ENCODE measurements at places on chromosomes 3 and 15.

GRCh38 chr15:27196691-27197090, 225.7 kb downstream of the GABRG3 start:
- no peak for DNase-seq

GRCh38 chr3:30644615-30645014, 38.2 kb downstream of the TGFBR2 start:
- no peak for DNase-seq

DNA sequence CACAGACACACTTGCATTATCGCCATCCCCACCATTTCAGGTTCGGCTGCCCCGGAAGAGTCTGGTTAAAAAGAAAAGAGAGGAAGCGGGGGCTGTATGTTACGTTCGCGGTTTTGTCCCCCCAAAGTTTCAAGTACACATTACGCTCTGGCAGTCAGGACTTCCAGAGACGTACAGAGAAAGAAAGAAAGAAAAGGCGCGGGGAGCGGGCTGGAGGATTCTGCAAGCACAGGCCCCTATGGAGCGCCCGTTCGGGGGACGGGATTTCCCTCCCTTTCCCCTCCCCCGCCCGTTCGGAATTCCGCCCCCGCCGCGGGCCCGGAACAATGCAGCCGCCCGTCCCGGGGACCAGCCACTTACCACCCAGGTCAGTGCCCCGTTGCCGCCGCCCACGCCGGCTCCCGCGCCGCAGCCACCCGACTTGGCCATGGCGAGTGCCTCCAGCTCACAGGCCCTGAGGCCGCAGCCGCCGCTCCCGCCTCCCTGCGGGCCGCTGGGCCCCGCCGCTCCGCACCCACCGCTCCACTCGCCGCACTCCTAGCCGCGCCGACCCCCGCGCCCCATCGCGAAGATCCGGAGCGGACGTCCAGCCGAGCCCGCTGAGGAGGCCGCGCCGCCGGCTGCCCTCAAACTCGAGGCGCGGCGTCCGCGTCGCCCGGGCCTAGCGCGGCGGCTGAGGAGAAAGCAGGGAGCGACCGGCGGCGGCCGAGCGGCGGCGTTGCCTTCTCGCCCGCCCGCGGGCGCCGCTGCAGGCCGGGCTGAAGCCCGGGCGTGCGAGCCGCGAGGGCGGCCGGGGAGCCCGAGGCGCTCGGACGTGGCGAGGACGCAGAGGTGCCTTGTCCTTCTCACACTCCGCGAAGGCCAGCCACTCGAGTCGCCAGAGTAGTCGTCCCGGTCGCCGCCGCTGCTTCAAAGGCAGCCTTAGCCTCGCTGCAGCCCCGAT, 567 bp downstream of the TOP2B start:
- peak; percentile 6 for DNase-seq

- DNase-seq, result no peak
Observed at GRCh38 chr15:41331833-41332193, 578 bp downstream of the OIP5 start.

- no peak for DNase-seq
Observed at GRCh38 chr3:19543212-19543841, 390.7 kb downstream of the EFHB start.

GRCh38 chr3:54580453-54580852, 347.4 kb downstream of the LRTM1 start:
- DNase-seq, result no peak

DNA sequence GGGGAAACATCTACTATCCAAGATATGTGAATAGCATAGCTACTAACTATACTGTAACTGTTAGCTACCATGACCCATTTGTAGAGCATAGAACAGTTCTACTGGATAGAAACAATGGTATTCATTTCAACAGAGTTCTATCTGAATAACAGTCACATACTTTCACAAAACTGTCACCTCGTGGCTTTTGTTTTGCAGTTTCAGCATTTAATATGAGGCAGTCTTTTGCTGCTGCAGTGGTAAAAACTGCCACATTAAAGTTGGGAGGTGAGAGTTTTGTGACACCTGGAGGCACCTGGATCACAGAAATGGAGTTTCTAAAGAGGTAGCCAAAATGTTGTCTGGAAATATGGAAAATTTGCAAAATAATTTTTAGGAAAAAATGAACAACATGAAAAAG, 578.0 kb downstream of the UNC13C start:
- no peak for DNase-seq

DNA sequence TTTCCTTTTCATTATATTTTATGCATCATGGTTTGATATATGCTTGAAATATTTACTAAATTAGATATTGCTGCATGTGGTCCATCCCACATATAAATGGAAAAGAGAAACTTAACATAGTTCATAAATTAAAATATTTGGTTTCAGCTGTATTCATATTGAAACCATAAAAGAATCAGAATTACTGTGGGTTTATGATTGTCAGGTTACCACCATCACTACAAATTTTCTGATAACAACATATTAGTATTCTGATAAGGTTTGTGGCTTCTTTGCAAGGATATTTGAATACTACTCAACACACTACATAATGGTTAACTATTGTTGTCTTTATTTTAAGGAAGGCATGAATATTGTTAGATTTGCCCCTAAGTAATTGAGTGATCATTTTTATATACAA, 235.5 kb downstream of the UBE2E2 start:
- no peak for DNase-seq

GRCh38 chr3:24388611-24389010, 106.0 kb downstream of the THRB start:
- DNase-seq, result no peak

DNA sequence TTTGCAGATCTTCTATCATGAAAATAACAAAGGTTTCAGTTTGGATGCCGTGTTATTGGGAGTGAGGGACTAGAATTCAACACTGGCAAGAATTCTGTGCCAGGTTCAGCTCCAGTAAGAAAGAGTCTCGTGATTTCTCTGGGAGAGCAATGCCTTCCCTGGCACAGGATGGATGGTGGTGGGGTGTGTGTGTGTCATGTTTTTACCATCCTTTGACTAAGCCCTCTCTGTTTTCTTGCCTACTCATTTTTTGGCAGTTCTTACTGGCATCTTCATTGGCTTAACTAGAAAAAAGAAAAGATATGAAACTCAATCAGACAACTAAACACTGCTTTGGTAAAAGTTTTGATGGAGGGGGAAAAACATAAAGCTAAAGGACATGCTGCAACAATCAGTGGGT, 86.6 kb downstream of the FMN1 start:
- DNase-seq, result no peak

DNA sequence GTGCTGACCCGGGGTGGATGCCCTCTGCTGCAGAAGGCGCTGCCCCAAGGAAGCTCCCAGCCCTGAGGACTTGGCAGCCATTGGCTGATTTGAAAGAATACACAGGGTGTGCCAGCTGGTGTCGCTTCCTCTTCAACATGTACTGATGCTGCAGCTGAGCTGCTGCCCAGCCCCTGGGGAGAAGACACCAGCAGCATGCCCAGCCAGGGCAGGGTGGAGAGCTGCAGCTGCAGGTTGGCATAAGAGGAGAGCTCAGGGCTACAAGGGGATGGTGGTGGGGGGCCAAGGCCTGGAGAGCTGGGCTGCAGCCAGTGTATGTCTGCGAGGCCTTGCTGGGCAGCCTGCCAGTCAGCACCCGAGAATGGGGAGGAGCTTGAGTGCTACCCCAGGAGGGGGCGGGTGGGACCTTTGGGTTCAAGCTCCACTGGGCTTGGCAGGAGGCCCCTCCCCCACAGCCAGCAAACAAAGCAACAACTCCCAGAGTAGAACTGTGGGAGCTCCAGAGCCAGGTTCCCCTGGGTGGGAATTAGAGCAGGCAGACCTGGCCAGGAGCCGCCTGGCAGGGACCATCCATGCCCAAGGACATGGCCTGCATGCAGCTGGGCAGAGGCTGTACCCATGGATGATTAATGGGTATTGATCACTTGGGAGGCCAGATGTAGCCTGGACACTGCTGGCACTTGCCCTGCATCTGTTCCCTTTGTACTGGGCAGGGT, 9.2 kb upstream of the SEMA4B start:
- no peak for DNase-seq

GRCh38 chr15:64842986-64843561, 1.4 kb downstream of the PLEKHO2 start:
- DNase-seq, result no peak

DNA sequence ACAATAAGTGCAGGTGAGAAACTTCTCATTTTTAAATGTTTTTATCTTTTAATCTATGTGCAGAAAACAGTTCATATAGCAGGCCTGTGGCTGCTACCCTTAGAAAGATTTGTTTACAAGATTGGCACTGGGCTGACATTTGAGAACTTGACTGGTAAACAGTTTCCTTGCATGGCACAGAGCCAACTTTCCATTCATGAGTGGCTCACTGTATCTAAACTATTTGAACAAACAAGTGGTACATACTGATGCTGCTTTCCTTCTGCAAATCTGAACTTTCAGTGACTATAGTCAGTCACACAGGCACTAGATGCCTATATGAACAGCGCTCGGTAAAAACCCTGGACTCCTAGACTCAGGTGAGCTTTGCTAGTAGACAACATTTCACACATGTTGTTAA, 6.3 kb upstream of the GTPBP8 start:
- DNase-seq, result no peak

GRCh38 chr3:114178770-114179368, at the start of gene DRD3:
TSS of gene DRD3 (minus strand) at chr3:114179052. CDS start at chr3:114171992, 7,060 bp downstream.
- no peak for DNase-seq

DNA sequence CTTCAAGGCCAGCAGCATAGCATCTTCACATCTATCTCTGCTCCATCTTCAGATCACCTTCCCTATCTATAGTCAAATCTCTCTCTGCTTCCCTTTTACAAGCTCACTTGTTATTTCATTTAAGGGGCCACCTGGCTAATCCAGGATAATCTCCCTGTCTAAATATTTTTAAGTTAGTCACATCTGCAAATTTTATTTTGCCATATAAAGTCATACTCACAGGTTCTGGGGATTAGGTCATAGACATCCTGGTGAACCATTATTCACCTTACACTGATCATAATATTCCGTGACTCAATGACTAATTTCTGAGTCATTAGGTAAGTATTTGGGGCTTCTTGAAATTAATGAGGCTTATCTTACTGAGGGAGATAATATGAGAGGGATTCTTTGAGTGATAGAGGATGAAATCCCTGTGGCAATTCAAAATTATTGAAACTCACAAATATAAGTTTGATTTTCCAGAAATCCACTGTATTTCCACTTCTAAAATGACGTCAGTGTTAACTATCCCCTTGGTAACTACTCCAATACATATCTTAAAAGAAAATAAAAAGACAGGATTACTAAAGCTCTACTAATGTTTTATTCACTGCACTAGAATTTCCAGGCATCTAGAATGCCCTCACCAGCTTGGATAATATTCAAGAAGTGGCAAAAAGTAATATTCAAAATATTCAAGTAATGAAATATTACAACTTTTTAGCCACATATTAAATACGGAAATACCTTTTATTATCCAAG, 93.7 kb upstream of the RBMS3 start:
- no peak for DNase-seq

- DNase-seq, result no peak
Observed at GRCh38 chr3:160224811-160225175, 429 bp upstream of the C3orf80 start.

DNA sequence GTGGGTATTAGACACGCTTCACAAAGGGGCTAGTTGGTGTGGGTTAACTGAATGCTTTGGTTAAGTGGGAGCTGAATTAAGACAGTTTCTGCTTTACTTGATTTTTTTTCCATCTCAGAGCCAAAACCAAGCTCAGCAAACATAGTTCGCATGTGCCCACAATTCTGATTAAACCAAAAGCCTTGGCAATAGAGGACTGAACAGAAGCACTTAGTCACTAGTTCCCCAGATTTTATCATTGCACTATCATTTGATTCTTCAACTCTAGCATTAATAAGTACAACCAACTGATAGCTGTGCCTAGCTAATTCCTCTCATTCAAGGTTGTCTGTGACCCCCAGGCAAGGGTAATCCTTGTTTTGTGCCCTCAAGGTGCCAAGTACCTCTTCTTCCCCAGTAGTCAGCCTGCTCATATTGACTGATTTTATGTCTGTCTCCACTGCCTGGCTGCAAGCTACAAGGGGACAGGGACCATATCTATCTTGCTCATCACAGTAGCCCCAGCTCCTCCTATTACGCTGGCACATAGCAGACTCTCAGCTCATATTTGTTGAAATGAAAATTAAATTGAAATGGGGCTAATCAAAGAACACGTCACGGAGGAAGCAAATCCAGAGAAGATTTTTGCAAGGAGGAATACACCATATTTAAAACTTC, 9.9 kb upstream of the ARHGEF3 start:
- no peak for DNase-seq

DNA sequence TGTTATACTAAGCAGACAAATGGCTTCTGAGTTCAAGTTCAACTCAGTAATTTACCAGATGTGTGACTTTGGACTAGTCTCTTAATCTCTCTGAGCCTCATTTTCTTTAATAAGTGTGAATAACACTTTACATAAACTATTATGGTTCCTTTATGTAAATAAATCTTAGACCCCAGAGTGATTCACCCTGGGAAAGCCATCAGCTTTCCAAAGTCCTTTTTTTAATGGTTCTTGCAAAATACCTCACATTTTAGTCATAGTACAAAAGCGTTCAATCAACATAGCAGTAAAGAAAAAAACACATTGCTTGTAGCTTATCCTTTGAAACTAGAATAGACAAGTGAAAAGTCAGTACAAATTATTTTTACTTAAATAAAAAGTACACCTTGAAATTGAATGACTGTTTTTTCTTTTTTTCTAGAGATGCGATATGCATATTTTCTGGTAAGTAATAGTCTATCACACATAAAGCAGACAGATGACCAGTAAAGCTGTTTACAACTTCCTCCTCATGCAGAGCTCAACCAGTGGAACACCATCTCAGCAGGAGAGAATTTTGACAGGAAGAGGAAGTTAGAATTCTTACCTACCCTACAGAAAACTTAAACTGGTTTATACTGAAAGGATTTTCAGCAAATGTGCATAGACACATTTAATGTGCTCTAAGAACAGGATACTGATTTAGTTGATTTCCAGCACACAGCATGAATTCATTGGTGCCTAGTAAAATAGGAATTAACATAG, 123.0 kb upstream of the AGBL1 start:
- no peak for DNase-seq

- DNase-seq, result no peak
Observed at GRCh38 chr3:185594073-185594472, 8.0 kb downstream of the SENP2 start.

DNA sequence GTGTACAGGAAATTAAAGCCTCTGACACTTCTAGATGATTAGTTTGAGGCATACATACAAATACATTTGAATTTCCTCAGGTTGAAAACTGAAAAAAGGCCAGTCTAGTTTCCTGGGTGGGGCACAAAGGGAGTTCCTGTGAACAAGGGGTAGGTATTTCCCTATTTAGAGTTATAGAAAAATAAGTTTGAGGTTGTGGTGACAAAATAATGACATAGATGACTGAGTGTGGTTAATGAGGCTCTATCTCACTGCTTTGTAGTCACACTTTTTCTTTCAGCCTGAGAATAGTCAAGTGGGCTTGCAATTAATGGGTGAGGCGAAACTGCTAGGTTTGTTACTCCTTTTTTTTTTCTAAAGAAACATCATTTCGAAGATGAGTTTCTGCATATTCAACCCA, 4.3 kb downstream of the SLCO3A1 start:
- DNase-seq, result no peak

GRCh38 chr15:97177151-97177577, 783.3 kb upstream of the ARRDC4 start:
- DNase-seq, result no peak

Measured in NCI-H1048 (cell line).